Colonic mucosa (tissue), 4 donors: ENCODE measurements at places on chromosomes 5 and 9. TPM values are rescaled to one million over a fixed set of nuclear protein-coding genes. Genes with fewer than 3 reads are reported as not detected.

The TLX3 gene
- total RNA-seq: not detected

The OR1J2 gene
- not detected for total RNA-seq

The RNF224 gene
- total RNA-seq: not detected

DNA sequence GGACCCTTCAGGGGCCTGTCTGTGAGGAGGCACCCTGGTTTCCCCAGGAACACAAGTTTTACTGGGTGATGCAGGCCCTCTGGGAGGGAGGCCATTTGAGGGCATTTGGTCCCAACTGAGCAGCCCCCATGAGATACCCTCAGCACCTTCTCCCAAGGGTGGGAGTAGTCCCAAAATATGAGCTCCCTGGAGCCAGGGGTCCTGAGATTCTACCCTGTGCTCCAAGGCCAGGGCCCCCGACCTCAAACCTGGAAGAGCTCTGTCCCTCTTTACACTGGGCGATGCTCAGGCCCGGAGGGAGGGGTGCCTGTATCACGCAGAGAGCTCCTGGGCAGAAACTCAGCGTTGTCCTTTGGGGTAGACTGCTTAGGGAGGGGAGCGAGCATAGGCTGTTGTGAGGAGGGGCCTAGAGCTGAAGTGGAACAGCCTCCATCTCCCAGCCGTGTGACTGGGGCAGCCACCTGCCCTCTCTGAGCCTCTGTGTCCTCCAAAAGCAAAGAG lies 64.0 kb upstream of the SYNPO start:
- H3K4me1 ChIP-seq: no peaks in the 10 kb centered on the region
- DNase-seq: no peak
- H3K4me3 ChIP-seq: no peak overlapping the region
- H3K36me3 ChIP-seq: no peaks in the 10 kb centered on the region
